Thymus (tissue), 14 donors: ENCODE measurements at places on chromosomes 1 and 21. TPM values are rescaled to one million over a fixed set of nuclear protein-coding genes. Genes with fewer than 3 reads are reported as not detected.

DNA sequence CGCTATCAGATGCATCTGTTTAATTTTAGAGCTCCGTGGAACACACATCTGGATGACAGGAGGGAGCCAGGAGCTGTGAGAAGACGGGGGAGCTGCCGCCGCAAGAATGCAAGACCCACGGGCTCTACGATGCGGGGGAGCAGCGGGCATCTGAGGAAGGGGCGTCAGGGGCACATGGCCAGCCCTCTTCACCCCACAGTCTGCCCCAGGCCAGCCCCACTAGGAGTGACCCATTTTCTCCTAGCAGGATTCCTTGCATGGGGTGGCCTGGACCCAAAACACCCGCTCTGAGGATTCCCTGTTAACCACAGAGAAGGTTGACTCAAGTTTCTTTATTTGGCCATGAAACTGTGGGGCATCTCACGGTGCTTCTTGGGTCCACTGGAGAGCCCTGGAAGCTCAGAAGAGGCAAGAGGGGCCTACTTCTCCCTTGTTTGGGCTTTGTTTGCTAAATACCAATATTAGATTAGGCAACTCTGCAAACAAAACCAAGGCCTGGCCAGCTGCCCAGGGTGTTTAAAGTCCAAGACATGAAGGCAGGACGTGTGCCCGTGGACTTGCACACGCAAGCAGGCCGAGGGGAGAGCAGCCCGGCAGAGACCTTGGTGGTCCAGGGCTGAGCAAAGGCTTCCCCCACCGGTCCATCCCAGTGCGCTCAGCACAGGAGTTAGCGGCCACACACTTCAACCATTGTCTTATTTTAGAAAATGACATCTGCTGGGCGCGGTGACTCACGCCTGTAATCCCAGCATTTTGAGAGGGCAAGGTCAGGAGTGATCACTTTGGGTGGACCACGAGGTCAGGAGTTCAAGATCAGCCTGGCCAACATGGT, 89.8 kb downstream of the DHRS3 start:
- DNase-seq = no peak

DNA sequence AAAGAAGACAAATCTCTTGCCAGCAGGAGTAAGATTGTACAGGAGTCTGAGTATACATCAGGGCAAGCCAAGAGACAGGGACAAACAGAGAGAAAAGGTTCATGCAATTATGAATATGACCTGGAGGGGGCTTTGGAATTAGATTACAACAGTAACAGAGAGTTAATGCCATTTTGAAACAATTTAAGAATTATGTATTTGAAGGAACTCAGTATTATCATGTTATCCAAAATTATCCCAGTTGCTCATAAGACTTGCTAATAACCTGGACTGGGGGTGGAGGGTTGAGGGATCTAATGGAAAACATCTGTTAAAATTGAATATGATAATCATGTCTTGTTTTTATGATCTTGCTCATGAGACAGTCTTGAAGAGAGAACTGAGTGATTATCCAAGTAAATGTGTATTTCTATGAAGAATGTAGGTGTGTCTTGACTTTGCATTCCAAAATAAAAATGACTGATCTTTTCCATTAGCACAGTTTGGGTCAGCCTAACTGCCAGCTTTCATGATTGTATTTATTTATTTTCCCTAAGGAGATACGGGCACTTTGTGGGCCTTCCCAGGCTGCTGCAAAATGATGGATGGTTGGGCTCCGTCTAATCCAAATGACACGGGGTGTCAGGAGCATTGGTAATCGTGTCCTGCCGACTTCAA, 117.7 kb downstream of the ERG start:
- DNase-seq = peak; percentile 55

GRCh38 chr1:25140073-25140797, 92.1 kb downstream of the SYF2 start:
- DNase-seq = no peak

- peak; percentile 78 for DNase-seq
Measured at GRCh38 chr21:42593007-42593814, 60.2 kb upstream of the PDE9A start.

GRCh38 chr21:39736716-39737115, 8.3 kb upstream of the IGSF5 start:
- no peak for DNase-seq

Gene TRABD2B
- 0.75 TPM for polyA plus RNA-seq

- DNase-seq = no peak
Measured at GRCh38 chr1:148379697-148380096, 103.4 kb downstream of the PPIAL4G start.
